ENCODE measurements at places on chromosomes 11 and 22. TPM values are rescaled to one million over a fixed set of nuclear protein-coding genes. Genes with fewer than 3 reads are reported as not detected.

OVOL1 gene
- 17.1 TPM for polyA plus RNA-seq

OR51B4 gene
- 0.24 TPM for polyA plus RNA-seq

APOBEC3H gene
- not detected for polyA plus RNA-seq

PPFIA1 gene
- 55.9 TPM for polyA plus RNA-seq

ANO5 gene
- polyA plus RNA-seq: 3.5 TPM

FOLR2 gene
- polyA plus RNA-seq: 14.7 TPM

ZNRF3 gene
- 28.2 TPM for polyA plus RNA-seq

CD3D gene
- polyA plus RNA-seq: not detected

Data from renal pelvis (tissue), 12 donors.